ENCODE measurements at places on chromosomes 1 and 21.

- no peak for DNase-seq
Measured at GRCh38 chr1:229869687-229870086, 197.4 kb upstream of the GALNT2 start.

DNA sequence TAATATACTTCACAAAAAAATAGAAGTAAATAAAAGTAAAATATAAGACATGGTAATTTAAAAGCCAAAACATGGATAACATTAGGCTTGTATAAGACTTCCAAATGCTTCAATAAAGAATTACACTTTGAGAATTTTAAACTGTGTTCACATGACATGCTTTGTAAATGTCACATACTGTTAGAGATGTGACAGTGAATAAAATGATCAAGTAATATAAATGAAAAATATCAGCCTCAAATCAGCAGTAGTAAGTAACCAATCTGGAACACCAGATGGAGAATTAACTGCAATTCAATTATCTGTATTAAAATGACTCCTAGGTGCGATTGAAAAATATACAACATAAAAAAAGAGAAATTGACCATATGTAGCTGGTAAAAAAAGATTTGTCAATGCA lies 1260.8 kb downstream of the BRINP3 start:
- DNase-seq = no peak

GRCh38 chr1:31789259-31790065 lies 25.3 kb upstream of the ADGRB2 start:
- peak; percentile 89 for DNase-seq

- DNase-seq = no peak
Measured at GRCh38 chr1:201422436-201423030, 1.0 kb upstream of the TNNI1 start.

DNA sequence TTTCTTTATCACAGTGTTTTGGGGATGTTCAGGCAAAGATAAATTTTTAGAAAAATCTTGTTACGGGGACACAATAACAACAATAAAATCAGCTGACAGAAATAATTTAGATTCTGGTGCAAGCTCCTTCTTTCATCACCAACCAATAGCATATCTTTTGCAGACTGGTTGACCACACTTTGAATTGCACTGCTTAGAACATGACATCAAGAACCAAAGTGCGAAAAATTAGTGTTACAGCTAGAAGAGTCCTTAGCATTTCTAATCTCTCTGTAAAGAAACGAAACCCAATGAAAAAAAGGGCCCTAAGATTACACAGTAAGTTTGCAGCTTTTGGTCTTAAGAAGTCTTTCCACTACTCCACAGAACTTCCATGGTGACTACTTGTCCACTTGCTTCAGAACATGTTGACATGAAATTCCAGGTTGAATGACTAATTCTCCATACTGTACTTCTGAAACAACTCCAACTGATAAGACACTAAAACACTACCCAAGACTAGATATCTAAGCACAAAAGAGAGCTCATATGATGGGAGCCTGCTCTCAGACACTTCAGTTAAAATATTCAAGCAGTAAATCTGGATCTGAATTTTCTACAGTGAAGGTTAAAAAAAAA lies 31.3 kb downstream of the XKR8 start:
- no peak for DNase-seq

GRCh38 chr1:225146478-225146877 lies 217.0 kb downstream of the DNAH14 start:
- DNase-seq = no peak

DNA sequence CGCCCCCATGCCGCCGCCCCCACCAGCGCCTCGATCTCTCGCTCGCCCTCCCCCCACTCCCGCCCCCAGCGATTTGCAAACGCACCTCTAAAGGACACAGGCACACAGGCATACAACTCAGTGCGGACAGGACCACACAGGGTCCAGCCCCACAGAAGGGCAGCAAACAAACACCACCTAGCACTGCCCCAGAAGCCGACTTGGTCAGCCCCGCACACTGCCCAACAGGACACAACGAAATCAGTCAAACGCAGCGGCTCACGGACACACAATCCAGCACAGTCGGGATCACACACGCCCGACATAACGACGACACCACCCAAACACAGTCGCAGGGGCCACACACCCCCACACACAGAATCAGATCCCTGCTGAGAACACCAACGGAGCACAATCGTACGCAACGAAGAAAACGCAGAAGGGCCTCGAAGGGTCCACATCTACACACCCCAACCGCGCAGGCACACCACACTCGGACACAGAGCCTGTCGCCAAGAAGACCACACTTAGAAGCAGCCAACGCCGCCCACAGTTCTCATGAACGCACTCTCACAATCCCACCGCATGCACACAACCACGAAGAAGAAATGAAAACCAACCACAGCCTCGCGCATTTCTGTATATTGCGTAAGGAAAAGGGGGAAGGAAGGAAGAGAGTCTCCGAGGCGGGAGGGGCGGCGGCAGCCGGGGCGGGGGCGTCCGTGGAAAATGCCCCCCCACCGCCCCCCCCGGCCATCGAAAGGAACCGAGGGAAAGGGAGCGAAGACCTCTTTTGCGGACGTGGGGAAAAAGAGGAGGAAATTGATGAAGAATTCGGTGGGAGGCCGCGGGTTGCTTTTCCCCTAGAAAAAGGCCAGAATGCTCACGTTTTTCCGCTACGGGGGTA lies 481 bp downstream of the TAL1 start:
- no peak for DNase-seq

DNA sequence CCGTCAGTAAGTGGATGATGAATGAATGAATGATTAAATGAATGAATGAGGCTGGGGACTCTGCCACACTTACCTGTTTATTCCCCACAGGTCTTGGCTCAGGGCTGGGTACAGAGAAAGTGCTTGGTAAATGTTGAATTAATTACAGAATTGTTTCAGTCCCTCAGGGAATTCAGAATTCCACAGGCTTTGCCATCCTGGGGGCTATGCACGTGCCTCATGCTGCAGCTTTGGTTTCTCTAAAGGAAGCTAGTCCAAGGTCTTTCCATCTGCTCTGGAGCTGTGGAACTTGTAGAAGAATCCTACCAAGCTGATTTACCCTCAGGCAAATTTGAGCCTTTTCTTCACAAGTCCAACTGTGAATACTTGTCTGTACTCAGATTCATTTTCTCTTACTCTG lies 376.8 kb upstream of the AJAP1 start:
- no peak for DNase-seq

DNA sequence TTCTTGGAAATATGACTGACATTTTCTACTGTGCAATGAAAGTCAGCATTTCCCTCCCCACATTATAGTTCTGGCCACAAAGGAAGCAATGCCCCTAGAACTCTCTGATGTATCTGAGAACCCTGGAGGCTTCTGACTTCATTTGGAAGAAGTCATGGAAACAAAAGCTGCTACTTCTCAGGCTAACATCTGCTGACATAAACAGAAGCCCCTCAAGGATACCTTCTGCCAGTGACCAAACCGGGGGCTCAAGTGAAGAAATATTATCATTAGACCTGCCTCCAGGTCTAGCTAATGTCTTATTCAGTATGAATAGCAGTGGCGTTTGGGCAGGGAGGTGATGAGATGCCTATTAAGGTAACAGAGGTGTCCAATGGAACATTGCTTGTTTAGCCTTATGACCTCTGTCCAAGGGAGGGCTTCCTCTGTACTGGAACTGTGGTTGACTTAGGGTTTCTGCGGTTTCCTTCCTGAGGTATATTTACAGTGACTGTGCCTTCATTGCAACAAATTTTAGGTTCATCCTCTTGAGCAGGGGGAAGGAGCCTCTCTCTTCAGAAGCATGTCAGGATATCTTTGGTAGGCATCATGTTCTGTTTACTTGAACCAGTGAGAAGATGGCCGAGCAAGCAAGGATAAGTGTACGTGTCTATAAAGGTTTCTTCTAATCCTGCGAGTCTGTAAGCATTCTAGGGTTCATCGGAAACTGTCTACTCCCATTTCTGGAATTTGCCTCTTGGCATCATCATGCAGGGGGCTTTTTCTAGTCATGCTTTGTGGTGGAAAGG lies 161.7 kb downstream of the PBX1 start:
- no peak for DNase-seq

GRCh38 chr1:204288021-204288588 lies 71.6 kb downstream of the PLEKHA6 start:
- DNase-seq = no peak

DNA sequence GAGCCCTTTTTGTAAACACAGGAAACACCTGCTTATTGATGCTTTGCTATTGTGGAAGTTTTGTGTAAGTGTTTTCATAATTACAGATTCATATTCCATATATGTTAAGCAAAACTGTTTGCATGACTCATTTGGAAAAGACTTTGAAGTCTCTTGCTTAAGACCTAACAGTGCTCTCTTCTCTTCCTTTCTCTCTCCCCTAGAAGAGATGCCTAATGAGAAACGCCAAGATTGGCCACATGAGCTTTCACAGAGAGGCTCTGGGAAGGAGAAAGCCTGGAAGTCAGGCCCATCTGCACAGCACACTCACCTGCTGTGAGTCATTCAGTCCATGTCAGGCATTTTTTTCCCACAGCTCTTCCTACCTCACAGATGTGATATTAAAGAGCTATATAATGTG lies 101.6 kb upstream of the PALMD start:
- no peak for DNase-seq

DNA sequence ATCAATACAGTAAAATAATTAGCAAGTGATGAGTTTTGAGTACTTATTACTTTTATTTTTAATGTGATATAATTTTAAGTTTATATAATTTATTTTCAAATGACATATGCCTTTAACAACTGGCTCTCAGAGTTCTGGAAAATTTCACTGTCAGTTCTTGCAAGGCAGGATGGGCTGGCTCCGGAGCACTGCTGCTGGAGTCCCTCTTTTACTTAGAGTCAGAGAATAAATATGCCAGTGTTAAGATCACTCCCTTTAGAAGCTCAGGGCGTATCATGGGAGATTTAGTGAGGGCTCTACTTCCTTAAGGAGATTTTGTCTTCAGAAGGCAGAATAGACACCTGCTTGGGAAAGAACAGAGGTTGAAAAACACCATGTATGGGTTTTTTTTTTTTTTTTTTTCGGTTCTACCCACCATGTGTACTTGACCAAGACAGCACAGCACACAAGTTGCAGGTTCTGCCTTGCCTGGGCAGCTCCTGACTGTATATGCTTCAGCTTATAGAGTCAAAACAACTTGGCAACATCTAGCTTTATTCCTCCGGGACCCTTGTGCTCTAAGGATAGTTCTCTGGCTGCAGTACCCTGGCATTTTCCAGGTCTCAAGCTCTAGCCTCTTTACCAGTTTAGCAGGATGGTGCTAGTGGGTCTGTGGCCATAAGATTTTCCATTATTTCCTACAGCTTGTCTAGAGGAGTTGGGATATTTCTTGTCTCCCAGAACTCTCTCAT lies 29.7 kb upstream of the FMOD start:
- DNase-seq = no peak

- DNase-seq = no peak
Measured at GRCh38 chr1:169103002-169103401, 3.5 kb upstream of the ATP1B1 start.

GRCh38 chr1:105204836-105205371 lies 1455.2 kb downstream of the AMY1C start:
- DNase-seq = no peak

Data from stimulated activated CD4-positive, alpha-beta T cell treated with anti-CD3 and anti-CD28 coated beads, Interleukin-12 subunit alpha, Interleukin-12 subunit beta, amount 100 ng/mL, for 24 hours (primary cell).